GM13977 (cell line): ENCODE measurements at places on chromosomes 6 and 20.

DNA sequence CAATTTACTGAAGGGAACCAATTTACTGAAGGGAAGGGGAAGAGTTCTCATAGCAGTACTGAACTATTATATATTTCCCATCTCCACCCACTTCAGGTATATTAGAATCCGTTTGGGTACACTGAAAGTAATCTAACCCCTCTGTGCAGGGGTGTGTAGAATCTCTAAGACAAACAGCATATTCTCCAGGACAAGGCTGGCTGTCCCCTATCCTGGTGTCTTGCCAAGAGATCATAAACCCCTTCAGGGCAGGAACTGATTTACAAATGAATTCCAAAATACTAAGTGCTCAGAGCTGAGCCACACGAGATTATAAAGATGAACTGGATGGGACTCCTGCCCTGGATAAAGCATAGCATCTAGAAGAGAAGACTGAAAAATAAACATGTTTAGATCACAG lies 9.2 kb downstream of the ASF1A start:
- DNase-seq: no peak

- no peak for DNase-seq
Measured at GRCh38 chr6:134146268-134147033, 94.0 kb upstream of the SLC2A12 start.

DNA sequence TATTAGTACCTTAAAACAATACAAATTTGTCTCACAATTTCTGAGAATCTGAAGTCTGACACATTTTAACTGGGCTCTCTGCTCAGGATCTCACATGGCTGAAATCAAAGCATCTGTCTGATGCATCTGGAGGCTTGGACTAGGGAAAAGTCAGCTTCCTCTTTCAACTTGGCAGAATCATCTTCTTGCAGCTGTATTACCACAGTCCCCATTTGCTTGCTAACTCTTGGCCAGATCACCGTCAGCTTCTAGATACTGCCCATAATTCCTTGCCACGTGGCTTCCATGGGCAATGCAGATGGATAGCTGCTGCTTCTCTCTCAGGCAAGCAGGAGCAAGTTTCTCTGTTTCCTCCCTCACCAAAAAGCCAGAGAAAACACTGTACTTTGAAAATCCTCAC lies 1106.4 kb upstream of the CITED2 start:
- no peak for DNase-seq

DNA sequence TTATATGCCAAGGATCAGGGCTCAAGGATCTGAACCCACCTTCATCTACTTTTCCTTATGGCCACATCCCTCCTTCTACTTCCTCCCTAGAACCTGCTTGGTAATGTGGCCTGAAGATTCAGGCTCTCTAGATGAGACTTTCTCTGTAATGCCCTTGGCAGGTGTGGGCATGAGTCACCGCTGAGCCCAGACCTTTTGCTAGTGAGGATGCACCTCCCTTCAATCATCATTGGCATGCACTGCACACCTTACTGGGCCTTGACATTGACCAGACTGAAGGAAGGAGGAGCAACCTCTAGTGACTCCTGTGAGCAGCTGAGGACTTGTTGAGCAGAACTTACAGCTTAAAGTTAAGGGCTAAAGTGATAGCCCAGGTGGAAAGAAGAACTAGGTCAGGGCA lies 405.3 kb downstream of the MAFB start:
- DNase-seq: no peak

- no peak for DNase-seq
Measured at GRCh38 chr6:116366740-116367275, 3.9 kb upstream of the DSE start.

DNA sequence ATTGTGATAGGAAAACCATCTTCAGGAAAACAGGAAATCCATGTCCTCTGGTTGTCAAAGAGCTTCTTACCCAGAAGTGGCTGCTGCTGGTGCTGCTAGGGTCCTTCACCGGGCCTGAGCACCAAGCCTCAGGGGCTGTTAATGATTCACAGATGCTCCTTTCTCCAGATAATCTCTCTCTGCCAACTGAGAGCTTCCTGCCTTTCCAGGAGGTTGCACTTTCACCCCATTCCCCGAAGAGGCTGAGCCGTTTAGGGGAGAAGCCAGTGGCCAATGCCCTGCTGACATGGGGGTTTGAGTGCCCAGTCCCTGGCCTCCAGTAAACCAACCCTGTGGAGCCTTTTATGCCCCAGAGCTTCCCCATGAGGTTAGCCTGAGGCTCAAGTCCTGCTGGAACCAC lies 122.4 kb downstream of the CBLN4 start:
- no peak for DNase-seq

GRCh38 chr6:169194737-169195136 lies 58.9 kb downstream of the THBS2 start:
- DNase-seq: no peak
